ENCODE measurements at places on chromosomes 7 and 10.

DNA sequence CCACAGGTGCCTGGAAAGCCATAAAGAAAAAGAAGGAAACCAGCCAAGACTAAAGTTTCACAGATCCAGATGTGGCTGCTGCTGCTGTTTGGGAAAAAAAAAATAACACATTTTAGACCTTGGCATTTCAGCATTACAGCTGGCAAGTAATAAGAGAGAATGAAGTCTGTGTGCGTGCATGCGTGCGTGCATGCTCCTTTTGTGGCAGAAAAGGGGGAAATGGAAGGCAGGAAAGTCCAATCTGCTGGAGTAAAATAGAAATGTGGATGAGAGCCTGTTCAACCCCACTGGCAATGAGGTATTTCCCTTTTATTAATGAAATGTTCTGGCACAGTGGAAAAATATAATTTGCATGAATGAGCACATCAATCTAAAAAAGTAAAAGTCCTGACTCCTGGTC is 137.0 kb upstream of the SEMA3A start:
- no peak for DNase-seq

GRCh38 chr7:8117195-8117594 is 144.8 kb downstream of the ICA1 start:
- no peak for DNase-seq

DNA sequence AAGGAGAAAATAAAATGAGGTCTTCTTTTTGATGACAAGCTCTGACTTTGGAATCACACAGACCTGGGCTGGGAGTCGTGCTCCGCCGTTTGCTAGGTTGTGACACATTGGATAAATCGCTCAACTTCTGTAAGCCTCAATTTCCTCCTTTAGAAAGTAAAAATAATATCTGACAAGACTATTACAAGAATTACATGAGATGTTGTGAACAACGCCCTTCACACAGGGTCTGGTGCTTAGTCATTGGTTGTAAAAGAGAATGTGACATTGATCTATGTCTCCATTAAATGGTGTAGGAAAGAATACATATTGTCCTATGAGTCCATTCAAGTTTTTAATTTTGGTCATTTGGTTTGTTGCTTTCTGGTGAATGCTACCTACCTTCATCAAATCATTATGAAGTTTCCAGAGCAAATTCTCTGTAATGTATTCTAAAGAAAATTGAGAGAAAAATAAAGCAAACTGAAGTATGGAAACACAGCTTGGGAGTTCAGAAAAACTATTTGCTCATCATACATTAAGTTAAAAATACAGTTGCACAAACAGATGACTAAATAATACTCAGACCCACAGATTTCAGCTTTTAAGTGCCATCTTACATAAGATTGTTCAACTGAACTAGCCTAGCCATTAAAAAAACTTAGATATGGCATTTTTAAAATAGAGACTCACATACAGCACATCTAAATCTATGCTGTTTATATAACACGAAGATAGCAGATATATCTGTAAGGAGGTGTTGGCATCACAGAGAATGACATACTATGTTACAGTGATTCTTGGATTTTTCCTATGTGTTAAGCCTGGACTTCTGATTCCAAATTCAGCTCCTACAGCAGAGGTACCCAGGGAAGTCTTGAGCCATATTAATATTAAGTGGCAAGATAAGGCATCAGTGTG is 12.3 kb upstream of the ADRB1 start:
- no peak for DNase-seq

DNA sequence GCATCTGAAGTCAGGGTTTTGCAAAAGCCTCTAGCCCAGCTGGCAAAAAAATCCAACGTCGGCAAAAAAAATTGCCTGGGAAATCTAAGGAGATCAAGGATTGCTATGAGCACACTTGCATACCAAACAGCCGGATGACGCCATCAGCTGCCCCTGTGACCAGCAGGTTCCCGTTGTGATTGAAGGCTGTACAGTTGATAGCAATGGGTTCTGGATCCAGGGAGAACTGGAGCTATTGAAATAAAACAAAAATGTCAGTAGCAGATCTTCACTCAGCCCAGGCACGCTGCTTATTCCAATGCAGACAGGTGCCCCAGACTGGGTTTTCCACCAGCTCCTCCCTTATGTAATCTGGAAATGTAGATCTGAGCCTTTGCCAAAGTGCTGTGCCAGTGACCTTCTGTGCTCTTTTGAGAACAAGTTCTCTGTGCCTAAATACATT is 18.7 kb upstream of the CYREN start:
- no peak for DNase-seq

- DNase-seq = no peak
Measured at GRCh38 chr10:824946-825345, 106.6 kb downstream of the LARP4B start.

- DNase-seq = no peak
Measured at GRCh38 chr10:108404155-108404554, 1239.6 kb upstream of the SORCS1 start.

GRCh38 chr10:131865223-131865917 is 35.4 kb upstream of the PPP2R2D start:
- DNase-seq = no peak
